Effector memory CD4-positive, alpha-beta T cell (primary cell): ENCODE measurements at places on chromosomes 4 and X.

GRCh38 chr4:74364652-74365491 lies at the start of gene EREG:
TSS of gene EREG (plus strand) at chr4:74365145. CDS start at chr4:74365309, 164 bp downstream.
- DNase-seq, result no peak

GRCh38 chr4:102319594-102319993 lies 25.7 kb downstream of the SLC39A8 start:
- DNase-seq, result no peak

DNA sequence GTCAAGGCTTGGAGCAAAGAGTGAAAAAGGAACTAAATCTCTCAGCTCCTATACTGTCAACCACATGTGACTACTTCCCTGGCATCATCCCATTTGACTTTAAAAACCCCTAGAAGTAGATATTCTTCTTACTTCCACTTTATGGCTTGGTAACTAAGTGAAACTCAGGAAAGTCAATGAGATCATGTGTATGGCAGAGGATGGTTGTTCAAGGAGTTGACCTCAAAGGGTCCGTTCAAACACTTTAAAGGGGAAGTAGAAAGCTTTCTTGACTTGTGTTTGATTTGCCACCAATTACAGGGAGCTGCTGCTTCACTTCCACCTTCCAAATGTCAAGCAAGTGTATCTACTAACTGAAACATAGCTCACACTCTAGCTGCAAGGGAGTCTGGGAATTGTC lies 187.2 kb downstream of the RAB28 start:
- DNase-seq, result no peak

- no peak for DNase-seq
Measured at GRCh38 chrX:43375136-43375535, 281.0 kb upstream of the MAOA start.

GRCh38 chr4:188025476-188025875 lies 29.9 kb downstream of the ZFP42 start:
- no peak for DNase-seq

DNA sequence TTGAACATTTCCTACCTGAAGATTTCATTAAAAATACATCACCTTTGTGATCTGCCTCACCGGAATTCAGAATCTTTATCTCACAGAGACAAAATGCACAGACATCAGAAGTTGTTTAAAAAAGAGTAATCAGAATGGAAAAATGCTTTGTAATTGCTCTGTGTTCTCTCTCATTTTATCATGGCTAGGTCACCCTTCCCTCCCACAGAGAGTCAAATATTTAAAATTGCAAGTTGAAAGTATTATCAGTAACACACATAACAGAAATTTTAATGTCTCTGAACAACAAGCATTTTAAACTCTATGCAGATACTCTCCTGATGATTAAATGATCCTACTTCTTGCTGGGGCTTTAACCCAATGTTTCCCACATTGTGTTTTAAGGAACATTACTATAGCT lies 362.0 kb downstream of the CBLL2 start:
- DNase-seq, result no peak

GRCh38 chr4:36211084-36211483 lies 33.2 kb downstream of the ARAP2 start:
- DNase-seq, result no peak

GRCh38 chr4:125368671-125369081 lies 53.9 kb downstream of the FAT4 start:
- no peak for DNase-seq

DNA sequence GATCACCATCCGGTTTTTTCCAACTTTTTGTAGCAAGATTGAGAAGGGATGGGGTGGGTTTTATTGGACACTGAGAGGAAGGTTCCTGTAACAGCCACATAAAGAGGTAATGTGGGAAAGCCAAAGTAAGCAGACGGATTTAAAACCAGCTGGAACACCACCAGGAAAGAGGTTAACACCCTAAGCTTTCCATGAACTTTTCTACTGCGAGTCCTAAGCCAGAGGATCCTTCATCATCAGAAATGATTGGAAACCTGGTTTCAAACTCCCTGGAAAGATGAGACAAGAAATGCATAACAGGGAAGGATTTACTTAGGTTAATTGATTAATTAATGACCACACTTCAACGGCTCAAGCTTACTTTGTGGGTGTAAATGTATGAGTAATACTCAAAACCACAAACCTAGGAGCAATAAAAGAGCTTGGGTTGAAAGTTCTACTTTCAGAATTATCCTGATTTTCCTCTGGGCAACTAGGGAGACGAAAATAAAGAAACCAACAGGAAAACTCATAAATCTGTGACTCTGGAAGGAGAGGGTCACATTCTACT lies 91.5 kb downstream of the COX18 start:
- DNase-seq, result no peak

DNA sequence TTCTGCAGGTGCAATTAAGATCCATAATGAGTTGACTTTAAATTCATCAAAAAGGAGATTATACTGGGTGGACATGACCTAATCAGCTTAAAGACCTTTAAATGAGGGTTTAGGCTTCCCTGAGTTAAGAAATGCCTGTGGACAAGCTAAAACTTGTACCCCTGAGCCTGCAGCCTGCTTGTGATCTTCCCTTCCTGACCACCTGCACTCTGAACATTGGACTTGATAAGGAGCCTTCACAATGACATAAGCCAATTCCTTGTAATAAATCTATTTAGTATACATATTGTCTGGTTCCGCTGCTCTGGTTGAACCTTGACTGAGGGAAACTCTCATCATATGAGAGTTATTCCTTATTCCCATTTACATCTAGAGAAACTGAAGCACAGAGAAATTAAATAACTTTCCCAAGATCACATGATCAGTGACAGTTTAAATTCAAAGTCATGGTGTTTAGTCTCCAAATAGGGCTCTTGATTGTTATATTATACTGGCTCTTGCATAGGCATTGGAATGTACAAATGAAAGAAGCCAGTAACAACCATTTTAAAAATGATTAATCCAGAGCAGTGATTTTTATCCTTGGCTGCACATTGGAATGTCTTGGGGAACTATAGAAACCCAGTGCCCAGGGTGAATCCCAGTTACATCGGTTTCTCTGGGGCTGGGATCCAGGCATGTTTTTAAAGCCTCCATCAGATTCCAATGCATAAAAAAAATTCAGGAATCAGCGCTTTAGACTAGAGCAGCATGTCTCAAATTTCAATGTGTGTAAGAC lies 136.1 kb downstream of the MSL3 start:
- no peak for DNase-seq

DNA sequence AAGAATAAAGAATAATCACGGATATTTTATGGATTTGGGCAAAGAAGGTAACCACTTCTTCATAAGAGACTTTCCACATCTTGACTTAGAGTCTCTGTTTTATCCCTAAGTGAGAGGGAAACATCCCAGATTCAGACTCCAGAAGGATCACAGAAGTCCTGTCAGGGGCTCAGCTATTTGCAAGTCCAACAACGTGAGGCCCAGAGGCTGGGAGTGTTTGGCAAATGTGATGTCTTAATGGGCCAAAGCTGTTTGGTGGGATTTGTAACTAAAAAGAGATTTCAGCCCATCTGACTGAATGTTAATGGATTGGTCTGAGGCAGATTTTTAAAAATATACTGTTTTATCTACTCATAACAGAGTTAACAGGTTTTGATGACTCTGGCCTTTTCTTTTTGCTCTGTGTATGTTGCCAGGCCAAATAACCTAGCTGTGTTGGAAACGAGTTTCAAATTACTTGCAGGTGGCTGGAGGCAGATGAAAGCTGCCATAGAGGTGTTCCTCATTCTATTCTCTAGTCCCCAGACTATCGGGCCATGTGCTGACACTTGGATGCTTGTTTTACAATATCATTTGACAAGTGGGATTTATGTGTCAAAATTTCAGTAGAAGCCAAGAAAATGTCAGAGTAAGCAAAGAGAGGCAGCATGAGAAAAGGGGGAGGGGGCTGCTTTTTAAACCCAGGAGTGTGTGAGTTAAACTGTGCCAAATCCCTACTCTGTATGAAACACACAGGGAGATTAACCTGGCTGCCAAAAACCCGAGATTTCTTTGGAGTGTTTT lies 330.9 kb downstream of the DCHS2 start:
- no peak for DNase-seq

DNA sequence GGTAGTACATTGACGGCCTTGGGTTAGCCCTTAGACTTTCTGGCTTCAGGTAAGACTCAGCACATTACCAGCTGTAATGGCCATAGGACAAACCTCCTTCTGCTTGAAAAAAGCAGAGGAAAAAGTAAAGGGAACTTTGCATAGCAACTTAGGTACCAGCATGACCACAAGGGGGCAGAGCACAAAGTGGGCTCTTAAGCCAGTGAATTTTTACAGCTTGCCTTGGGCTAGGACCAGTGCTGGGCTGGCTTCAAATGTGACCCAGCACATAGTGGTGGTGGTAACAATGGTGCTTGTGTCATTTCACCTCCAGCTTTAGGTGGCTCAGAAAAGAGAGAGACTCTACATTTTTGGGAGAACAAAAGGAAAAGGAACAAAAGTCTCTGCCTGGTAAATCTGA lies 66.1 kb downstream of the KLHL4 start:
- DNase-seq, result no peak

DNA sequence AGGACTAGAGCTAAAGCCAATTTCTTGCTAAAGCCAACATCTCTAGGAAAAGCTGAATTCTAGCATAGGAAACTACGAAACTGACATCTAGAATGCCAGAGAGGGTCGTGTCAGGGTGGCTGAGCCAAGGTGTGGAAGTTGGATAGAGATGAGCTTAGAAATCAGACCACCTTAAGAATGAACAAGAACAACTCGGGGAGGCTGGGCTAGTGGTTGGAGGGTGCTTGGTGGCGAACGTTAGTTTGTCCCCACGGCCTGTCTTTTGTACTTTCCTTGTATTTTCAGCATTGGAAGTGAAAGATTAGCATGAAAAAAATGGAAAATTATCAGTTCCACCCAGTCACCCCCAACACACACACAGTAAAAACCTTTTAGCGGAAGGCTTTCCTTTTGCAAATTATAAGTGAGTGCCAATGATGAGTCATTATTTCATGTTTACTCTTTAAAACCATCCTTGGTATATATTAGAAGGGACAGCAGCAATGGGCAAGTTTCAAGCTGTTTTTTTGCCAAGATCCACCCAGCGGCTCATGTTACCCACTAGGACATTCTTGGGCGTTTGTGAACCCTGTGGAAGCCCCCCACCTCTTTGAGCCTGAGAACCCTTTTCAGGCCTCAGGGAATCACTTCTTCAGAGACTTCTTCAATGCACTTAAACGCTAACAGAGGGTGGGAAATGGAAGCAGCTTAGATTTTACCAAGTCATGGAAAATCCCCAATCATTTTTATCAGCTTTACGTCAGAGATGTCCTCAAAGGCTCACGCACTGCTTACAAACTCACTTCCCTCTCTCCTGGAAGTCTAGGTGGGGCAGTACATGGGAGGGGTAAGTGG lies 4.9 kb upstream of the PPEF1 start:
- no peak for DNase-seq

DNA sequence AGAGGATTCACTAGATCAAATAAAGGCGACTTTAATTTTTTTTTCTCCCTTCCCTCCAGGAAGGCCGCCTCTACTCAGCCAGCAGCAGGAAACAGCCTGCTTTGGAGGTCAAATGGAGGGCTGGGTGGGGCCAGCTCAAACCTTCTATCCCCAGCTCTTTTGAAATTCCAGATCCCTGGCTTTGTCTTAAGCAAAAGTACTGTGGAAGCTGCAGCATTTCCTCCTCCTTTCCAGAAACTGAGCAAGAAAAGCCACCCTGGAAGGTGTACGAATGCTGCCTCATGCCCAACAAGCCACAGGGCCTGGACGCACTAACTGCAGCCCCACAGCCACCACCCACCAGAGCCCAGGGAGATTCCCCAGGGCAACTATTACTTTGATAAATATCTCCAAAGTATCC lies 55.1 kb upstream of the ZCCHC13 start:
- DNase-seq, result no peak

GRCh38 chrX:129704491-129704890 lies 34.3 kb upstream of the XPNPEP2 start:
- DNase-seq, result no peak

DNA sequence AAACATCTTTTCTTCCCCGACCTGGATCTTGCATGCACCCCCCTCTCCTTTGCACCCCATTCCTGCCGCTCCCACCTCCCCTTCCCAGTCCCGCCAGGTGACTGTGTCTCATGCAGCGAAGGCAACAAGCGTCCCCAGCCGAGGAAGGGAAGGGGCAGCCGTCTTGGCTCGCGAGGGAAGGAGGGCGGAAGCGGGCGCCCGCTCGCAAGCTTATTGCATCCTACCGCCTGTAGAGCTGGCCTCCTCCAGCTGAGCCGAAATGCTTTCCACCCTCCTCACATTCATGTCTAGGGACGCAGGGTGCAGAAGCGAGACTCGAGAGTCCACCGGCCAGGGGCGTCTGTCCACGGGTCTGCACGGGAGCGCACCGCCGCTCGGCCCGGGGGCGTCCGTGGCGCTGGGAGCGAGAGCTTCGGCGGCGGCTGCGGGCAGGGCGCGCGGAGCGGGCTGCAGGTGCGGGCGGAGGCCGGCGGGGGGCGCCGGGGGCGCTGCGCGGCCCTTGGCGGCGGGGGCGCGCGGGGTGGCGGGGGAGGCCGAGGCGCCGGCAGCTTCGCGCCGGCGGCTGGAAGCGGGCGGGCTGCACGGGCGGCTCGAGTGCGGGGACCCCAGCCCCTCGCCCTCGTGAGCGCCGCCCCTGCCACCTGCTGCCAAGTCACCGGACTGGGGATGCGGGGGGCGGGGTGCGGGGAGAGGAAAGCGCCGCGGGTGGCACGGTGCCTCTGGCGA lies at the start of gene KCNIP4:
KCNIP4 (minus strand) TSS at position 426 of the 726 bp plus-strand sequence.
- DNase-seq, result no peak

GRCh38 chr4:184513802-184514120 lies 39.4 kb upstream of the IRF2 start:
- no peak for DNase-seq

GRCh38 chrX:40313269-40313668 lies 215.5 kb upstream of the BCOR start:
- no peak for DNase-seq

- DNase-seq, result no peak
Measured at GRCh38 chrX:40209951-40210617, 112.3 kb upstream of the BCOR start.

DNA sequence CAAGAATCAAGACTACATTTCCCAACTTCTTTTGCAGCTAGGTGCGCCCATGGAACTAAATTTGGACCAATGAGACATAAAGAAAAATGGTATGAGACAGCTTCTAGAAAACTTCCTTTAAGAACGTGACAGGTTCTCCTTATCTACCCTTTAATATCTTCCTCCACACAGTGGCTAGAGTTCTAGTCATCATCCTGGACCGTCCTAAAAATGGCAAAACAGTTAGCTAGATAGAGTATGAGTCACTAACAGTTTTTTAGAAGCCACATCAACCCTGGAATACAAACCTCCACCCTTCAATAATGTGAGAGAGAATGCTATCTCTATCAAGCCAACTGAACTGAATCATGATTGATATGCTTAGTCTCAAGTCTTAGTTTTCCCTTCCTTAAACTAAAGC lies 267.9 kb upstream of the SLC7A11 start:
- no peak for DNase-seq

- DNase-seq, result no peak
Measured at GRCh38 chr4:175339100-175339707, 421.0 kb downstream of the ADAM29 start.

DNA sequence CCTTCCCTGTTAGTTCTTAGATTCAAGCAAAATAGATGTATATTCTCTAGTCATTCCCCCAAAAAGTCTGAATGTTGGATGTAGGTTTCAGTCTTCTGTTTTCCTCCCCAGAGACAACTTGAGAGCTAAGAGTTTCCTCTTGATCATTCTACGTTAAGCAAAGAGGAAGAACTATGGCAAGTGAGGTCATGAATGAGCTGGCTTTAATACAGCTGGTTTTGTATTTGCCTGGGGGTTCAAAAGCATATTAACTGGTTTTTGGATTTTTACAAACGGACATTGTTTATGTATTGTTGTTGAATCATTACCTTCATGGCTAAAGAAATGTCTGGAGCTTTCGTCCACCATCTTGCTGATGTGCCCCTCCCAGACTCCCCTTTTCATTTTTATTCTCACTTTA lies 916.7 kb upstream of the POU3F4 start:
- no peak for DNase-seq

- no peak for DNase-seq
Measured at GRCh38 chr4:13483768-13484121, 395 bp downstream of the RAB28 start.
